NCI-H1694 (cell line): ENCODE measurements at places on chromosomes 11 and 22.

DNA sequence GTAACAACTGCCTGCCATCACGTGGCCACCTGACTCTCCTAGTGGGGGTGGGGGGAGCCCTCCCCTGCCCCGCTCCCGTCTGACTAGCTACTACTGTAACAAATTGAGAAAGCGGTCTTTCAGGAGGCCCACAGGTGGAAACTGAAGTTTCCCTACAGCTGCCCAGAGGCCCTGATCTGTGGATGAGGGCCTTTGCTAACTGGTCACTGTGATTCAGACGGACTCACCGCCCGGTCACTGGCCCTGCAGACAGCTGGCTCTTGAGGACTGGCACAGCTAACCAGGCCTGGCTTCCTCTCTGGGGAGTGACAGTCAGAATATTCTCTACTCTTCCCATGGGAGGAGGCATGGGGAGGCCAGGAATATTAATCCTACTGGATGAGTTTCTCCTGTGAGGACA lies 116.8 kb downstream of the ARHGAP8 start:
- DNase-seq = no peak

DNA sequence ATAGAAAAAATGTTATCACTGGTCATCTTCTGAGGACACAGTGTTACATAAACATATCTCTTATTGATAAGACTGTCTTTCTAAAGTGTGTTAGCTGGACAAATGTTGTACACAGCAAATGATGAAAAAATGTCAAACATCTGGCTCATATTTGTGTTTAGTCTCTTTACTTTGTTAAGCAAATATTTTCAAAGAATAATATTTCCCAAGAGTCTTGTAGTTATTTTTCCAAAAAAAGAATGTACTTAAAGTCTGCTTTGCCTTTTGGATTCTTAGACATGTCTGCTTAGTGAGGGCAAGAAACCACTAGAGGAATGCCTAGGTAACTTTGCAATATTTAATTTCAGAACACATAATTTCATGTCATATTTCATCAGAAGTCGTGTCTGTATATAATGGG lies 23.9 kb upstream of the CCDC179 start:
- no peak for DNase-seq

DNA sequence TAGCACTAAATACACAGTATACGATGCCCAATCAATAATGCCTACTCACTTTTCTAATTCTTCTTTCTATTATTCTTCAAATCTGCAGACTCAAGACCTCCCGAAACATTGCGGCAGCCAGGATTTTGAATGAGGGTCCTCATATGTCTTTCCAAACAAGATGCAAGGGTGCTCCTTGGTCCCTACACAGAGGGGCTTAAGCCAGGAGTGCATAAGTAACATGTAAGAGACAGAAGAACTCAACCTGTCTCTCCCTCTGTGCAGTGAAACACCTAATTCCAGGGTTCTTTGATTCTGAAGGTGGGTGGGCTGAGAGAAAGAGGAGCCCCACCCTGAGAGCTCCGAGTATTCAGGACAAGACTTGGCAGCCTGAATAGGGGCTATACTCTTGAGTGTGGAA lies 117.6 kb downstream of the ZNF280B start:
- no peak for DNase-seq

DNA sequence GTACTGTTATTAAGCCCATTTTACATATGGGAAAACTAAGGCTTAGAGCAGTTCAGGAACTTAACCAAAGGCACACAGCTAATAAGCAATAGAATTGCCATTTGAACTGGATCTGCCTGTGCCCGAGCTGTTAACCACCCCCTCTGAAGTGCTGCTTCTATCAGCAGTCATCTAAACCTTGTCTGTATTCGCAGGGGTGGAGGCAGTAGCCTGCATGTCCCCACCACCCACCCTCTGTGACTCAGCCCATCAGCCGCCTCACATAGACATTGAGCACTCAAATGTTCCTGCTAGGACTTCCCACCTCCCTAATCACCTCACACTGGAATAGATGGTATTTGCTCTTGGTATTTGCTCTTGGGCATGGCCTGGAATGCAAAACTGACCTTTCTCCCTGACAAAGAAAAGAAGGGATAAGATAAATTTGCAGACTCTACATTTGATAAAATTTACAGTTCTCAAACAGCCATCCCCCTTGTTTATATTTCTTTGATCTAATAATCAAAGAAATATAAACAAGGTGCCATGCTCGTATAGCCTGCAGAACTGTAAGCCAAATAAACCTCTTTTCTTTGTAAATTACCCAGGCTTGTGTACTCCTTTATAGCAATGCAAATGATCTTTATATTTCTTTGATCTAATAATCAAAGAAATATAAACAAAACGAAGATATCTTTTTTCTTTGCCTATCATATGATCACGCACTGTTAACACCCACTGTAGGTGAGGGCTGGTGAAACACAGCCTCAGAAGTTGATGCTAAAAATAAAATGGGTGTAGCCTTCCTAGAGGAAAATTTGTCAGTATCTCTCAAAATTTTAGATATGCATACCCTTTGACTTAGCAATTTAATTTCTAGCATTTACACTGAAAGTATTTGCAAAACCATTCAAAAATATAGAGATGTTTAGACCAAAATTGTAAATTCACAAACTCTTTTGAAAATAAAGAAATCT lies 15.9 kb downstream of the DKK3 start:
- DNase-seq = no peak

DNA sequence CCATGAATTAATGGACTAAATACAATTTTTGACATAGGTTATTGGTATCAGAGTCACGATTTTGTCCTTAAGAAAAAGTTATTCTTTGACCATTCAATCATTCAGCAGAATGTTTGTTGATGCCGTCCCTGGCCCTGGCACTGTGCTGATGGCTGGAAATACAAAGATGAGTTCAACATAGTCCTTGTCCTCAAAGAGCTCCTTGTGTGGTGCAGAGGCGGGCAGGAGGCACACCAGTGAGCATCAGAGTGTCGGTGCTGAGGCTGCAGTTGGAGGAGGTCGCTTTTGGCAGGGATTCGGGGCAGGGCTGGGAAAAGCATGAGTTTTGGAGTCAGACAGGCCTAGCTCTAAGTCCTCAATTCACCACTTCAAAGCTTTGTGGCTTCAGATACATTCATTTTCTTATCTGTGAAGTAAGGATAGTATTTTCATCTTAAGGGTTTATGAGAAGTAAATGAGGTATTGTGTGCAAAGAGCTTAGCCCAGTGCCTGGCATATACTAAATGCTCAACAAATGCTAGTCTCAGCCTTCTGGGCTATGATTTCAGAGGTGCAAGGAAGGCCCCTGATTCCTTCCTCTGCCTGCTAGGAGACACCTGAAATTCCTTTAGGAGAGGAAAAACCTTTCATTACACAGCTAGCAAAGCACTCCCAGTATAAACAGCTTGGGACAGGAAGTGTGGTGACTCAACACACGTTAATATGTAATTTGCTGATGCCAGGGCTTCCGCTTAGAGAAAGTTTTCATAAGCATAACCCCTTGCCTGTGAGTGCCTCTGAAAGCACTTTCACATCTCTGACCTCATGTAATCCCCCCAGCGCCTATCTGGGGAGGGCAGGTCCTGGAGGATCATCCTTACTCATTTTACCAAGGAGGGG lies 113.8 kb downstream of the NECTIN1 start:
- DNase-seq = no peak

GRCh38 chr11:37407461-37407860 lies 809.4 kb upstream of the RAG2 start:
- no peak for DNase-seq

DNA sequence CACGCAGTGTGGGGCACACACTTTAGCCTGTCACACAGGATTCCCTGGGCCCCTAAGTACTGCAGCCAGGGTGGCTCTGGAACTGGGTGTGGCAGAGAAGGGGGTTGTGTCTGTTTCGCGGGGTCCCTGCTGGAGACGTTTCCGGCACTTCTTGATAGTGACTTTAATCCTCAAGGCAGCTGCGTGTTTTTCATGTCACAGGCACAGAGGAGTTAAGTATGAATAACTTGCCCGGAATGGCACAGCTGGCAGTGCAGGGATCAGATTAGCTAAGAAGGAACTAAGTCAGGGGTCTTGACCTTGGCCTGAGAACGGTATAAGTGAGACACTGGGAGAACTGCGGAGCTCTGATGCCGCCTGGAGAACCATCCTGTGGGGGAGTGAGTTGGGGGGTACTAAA lies 7.5 kb upstream of the KRTAP5-7 start:
- no peak for DNase-seq

DNA sequence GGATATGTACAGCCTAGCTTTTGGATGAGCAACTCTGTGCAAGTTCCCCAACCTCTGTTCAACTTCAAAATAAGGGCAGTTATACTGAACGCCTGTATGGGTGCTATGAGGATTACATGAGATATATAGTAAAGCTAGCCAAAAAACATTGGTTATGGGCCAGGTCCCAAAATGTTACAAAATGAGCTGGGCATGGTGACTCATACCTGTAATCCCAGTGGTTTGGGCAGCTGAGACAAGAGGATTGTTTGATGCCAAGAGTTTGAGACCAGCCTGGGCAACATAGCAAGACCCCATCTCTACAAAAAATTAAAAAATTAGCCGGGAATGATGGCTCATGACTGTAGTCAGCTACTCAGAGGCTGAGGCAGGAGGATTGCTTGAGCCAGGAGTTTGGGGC lies 118.4 kb downstream of the TEAD1 start:
- no peak for DNase-seq

DNA sequence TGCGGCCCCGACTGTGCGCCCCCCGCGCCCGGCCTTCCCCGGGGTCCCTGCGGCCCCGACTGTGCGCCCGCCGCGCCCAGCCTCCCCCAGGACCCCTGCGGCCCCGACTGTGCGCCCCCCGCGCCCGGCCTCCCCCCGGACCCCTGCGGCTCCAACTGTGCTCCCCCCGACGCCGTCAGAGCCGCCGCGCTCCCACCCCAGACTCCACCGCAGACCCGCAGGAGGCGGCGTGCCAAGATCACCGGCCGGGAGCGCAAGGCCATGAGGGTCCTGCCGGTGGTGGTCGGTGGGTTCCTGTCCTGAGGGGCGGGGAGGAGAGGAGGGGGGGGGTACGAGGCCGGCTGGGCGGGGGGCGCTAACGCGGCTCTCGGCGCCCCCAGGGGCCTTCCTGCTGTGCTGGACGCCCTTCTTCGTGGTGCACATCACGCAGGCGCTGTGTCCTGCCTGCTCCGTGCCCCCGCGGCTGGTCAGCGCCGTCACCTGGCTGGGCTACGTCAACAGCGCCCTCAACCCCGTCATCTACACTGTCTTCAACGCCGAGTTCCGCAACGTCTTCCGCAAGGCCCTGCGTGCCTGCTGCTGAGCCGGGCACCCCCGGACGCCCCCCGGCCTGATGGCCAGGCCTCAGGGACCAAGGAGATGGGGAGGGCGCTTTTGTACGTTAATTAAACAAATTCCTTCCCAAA lies 3.1 kb downstream of the DRD4 start:
- DNase-seq = no peak
